ENCODE measurements at places on chromosomes 16 and 17. TPM values are rescaled to one million over a fixed set of nuclear protein-coding genes. Genes with fewer than 3 reads are reported as not detected.

The TRAF7 gene
- 35.4 TPM for total RNA-seq

The EMP2 gene
- 66.0 TPM for total RNA-seq

The C16orf92 gene
- not detected for total RNA-seq

The SKAP1 gene
- 1.1 TPM for total RNA-seq

The NRN1L gene
- not detected for total RNA-seq

The OMG gene
- total RNA-seq: not detected

The ABI3 gene
- 1.9 TPM for total RNA-seq

The CACNG3 gene
- total RNA-seq: not detected

The CTRL gene
- 1.0 TPM for total RNA-seq

The GPR142 gene
- not detected for total RNA-seq

The TMEM220 gene
- total RNA-seq: 9.5 TPM

The MRPL28 gene
- total RNA-seq: 78.7 TPM

The MT1A gene
- total RNA-seq: 672 TPM

The SLC47A2 gene
- 0.15 TPM for total RNA-seq

The ARL4D gene
- total RNA-seq: 6.1 TPM

The ABCC11 gene
- total RNA-seq: 5.4 TPM

The CRISPLD2 gene
- 386 TPM for total RNA-seq

The KRT16 gene
- total RNA-seq: 100 TPM

The MRC2 gene
- total RNA-seq: 40.2 TPM

The CD300E gene
- total RNA-seq: 0.29 TPM

The PRR15L gene
- total RNA-seq: not detected

The ATPAF2 gene
- 12.9 TPM for total RNA-seq

The PABPN1L gene
- total RNA-seq: not detected

The PDE6G gene
- 1.9 TPM for total RNA-seq

The GAST gene
- not detected for total RNA-seq

The CBFA2T3 gene
- total RNA-seq: 0.88 TPM

The ANKRD11 gene
- total RNA-seq: 79.0 TPM

The UTS2R gene
- not detected for total RNA-seq

The SLC13A2 gene
- 4.0 TPM for total RNA-seq

The HOXB1 gene
- not detected for total RNA-seq

The PTRH2 gene
- 26.5 TPM for total RNA-seq

The NHERF1 gene
- total RNA-seq: 82.8 TPM

The HYDIN gene
- total RNA-seq: 4.9 TPM

The GGT6 gene
- total RNA-seq: not detected

The KRT31 gene
- total RNA-seq: not detected

The TEKT5 gene
- not detected for total RNA-seq

The FLCN gene
- total RNA-seq: 57.0 TPM

The AHSP gene
- not detected for total RNA-seq

The HS3ST3A1 gene
- 1.4 TPM for total RNA-seq

The TEKT1 gene
- not detected for total RNA-seq

The MRPS23 gene
- total RNA-seq: 10.7 TPM

The NTN3 gene
- not detected for total RNA-seq

The PRDM7 gene
- not detected for total RNA-seq

The CRYBA1 gene
- total RNA-seq: not detected

The FBXW10 gene
- total RNA-seq: not detected

The MAPT gene
- total RNA-seq: 15.1 TPM

The ASGR1 gene
- total RNA-seq: 1.3 TPM

The DHX58 gene
- 13.4 TPM for total RNA-seq

The RAB26 gene
- total RNA-seq: not detected

The TP53TG3F gene
- total RNA-seq: not detected

The GJD3 gene
- total RNA-seq: not detected

The CA5A gene
- total RNA-seq: not detected

The SLC47A1 gene
- total RNA-seq: 8.8 TPM

The ZNF205 gene
- 13.4 TPM for total RNA-seq

The MYH8 gene
- not detected for total RNA-seq

The DCTPP1 gene
- 25.6 TPM for total RNA-seq

The PRAC2 gene
- total RNA-seq: not detected
